ENCODE measurements at places on chromosomes 2 and 18.

DNA sequence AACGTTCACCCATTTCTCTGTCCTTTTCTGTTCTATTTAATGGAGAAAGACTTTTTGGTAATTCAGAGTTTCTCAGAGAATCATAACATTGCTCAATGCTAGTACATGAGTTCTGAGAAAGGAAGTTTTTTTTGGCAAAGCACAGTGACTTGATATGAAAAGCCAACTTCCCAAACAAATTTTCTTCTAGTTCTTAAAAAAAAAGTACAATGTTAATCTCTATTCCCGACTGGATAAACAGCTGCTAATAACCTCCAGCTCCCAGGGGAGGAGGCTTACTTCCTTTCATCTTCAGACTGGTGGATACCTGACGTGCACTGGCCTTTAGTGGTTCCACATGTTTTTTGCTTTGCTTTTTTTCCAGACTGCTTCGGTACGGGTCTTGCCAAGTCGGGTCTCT, 284.6 kb upstream of the CCDC68 start:
- no peak for DNase-seq

- no peak for DNase-seq
Observed at GRCh38 chr2:11444737-11445136, 21.2 kb downstream of the E2F6 start.

DNA sequence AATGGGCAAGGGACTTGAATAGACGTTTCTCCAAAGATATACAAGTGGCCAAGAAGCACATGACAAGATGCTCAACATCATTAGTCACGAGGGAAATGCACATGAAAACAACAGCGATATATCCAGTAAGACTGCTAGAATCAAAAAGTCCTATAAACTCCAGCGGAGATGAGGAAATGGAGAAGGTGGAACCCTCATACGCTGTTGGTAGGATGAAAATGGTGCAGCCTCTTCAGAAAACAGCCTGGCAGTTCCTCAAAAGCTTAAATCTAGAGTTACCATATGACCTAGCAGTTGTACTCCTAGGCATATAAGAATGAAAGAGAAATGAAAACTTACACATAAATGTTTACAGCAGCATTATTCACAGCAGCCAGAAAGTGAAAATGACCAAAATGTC, 48.1 kb downstream of the HPCAL1 start:
- DNase-seq: no peak

GRCh38 chr18:12428923-12429322, 21.2 kb downstream of the PRELID3A start:
- DNase-seq: no peak

GRCh38 chr18:9919564-9920232, 5.9 kb downstream of the VAPA start:
- DNase-seq: no peak

- no peak for DNase-seq
Observed at GRCh38 chr2:210954386-210954907, 398.0 kb downstream of the CPS1 start.

GRCh38 chr2:207474863-207475485, 54.8 kb upstream of the CREB1 start:
- DNase-seq: no peak

DNA sequence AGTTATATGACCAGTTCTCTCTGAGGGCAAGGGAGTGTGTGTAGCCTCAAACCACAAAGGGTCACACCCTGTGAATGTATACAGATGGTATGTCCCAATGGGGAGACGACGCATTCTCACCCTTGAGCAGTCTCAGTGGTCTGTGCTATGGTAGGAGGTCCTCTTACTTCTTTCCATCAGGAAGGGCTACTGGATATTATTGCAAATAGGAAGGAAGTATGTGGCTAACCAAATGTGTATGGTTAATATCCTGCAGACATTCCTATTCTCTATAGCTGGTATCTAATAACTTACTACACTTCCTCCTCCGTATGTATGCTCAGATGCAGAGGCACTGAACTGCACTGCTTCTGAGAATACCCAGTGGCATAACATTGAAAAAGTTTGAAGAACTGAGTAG, 306.7 kb upstream of the CCDC68 start:
- DNase-seq: no peak
